NCI-H524 treated with DMSO at 0.1 percent for 48 hours (cell line): ENCODE measurements at places on chromosomes 6 and 20.

DNA sequence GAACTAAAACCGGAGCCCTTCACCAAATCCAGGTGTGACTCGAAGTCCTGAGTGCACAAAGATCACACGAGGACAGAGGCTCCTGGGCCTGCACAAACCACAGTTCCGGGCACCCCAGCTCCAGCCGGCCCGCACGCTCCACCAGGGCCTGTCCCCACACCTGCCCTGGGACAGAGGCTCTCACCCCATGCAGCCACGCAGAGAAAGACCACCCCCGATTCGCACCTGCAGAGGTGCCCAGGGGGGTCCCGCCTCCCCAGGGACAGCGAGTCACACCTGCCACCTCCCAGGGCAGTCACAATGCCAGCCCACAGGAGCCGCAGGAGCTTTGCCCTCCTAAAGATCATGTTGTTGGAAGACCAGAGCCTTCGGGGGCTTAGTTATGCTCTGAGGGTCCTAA is 25.4 kb upstream of the MRGBP start:
- DNase-seq = no peak

DNA sequence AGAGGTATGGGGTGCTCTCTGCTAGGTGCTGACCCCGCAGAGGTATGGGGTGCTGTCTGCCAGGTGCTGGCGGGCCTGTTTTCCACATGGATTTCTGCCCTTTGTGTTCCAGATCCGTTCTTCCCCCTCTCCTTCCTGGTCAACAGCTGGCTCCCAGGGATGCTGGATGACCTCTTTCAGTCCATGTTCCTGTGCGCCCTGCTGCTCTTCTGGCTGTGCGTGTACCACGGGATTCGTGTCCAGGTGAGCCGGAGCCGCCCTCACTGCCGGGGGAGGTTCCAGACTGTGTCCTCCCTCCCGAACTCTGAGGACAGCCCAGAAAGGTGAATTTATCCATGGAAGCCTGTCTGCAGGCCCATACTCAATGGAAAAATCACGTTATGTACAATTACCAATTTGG is 36.3 kb downstream of the DYNLT1 start:
- DNase-seq = no peak

DNA sequence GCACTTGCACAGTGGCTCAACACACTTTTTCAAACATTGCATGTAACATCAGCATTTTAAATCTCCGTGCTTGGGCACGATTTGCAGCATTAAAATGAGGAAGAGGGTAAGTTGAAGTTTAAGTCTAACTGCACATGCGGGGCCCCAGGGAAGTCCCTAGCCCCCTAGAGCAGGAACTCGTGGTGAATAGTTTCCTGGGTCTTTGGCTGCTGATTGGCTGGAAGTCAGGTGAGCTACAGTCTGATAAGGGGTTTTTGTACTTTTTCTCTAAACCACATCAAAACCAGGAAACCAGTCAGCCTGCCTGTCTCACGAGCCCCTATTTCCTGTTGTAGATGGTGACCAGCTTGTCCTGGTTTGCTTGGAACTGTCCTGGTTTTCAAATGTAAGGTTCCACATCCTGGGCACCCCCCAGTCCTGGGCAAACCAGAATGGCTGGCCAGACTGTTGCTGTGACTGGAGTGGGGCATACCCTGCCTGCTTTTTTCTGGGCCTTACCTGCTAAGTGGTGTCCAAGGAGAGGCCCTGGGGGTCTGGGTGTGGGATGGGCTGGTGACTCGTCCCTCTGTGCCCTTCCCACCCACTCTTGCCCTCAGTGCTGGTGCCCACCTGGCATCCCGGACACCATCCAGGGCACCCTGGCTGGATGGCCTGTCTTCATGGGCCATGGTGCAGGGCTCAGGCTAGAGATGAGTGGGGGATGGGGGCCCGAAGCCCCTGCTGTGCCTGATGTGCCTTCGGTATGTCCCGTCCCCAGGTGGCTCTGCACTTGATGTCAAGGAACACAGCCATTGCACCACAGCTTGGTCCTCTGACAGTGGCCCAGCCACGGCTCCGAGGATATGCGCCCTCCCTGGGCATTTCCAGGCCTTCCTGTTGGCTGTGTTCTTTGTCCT is 31.8 kb downstream of the SUN5 start:
- DNase-seq = no peak

- DNase-seq = no peak
Measured at GRCh38 chr6:10412461-10413261, 2.2 kb downstream of the TFAP2A start.

DNA sequence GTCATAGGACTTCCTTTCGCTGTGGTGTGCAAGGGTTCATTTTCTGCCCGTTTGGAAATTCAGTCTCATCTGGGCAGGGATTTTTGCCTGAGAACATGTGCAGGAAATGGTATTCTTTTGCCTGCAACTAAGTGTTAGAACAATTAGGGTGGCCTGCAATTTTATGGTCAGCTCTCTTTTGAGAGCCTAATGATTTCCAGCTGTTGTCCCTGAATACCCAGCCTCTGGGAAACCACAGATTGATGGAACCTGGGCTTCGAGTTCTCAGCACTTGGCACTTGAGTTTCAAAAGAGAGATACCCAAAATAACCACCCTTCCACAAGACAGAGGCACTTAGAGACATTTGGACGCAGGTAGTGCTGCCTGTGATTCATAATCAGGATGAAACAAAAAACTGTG is 217.2 kb upstream of the FOXA2 start:
- no peak for DNase-seq
